ENCODE measurements at places on chromosomes 7 and 10.

GRCh38 chr10:50857579-50857978 lies 27.8 kb downstream of the A1CF start:
- H3K36me3 ChIP-seq: no peaks in the 10 kb centered on the region
- H3K4me1 ChIP-seq: no peaks in the 10 kb centered on the region
- no peak overlapping the region for H3K27ac ChIP-seq
- H3K27me3 ChIP-seq: no peaks in the 10 kb centered on the region
- DNase-seq: no peak
- H3K4me3 ChIP-seq: no peak overlapping the region

DNA sequence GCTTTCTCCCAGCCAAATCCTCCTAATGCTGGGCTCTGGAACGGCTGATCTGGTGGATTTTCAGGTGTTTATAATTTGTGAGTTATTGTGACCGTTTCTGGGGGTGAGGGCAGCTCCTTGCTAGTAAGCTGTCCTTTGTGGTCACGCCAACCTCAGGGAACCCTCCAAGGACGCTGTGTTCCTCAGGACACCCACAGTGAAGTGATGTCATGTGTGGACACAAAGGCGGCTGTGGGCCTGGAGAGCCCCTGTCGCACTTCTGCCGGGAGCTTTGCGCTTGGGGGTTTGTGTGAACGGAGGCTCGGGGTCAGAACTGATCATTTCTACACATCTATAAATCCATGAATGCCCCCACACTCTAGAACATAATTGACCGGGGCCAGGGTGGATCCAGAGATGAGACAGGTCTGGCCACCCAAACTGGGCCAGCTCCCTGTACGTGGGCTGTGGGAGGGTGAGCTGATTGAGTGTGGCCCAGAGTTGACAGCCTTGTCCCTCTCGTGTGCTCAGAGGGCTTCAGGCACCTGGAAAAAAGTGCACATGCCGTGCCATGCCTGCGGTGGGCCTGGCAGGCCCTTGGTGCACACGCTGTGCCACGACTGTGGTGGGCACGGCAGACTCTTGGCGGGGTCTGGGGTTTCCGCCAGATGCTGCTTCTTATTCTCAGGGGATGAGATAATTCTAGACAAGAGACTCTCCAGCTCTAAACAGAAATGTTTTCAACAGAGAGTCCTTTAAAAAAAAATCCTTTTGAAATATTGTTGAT lies 130.2 kb downstream of the VIPR2 start:
- H3K4me3 ChIP-seq: no peak overlapping the region
- H3K4me1 ChIP-seq: peaks cover 29% of the 10 kb centered on the region
- H3K27ac ChIP-seq: peak overlapping the region; percentile 40

DNA sequence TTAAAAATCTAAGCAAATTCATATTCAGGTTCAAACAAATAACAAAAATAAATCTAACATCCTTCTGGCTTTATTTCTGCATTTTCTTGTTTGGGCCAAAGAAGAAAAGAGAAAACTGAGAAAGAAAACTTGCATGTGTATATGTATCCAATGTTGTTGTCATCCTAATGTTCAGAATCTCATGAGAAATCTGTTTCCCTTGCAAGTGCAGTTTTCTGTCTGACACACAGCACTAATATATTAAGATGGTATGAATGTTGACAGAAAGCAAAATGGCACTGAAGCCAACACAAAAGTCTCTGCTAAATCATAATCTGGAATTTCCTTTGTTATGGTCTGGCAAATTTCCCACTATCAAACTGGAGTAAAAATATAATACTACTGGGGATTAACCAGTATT lies 235.9 kb downstream of the HGF start:
- no peak overlapping the region for H3K4me3 ChIP-seq
- no peaks in the 10 kb centered on the region for H3K4me1 ChIP-seq
- H3K27ac ChIP-seq: no peak overlapping the region
- H3K36me3 ChIP-seq: no peaks in the 10 kb centered on the region
- no peaks in the 10 kb centered on the region for H3K27me3 ChIP-seq
- DNase-seq: no peak

DNA sequence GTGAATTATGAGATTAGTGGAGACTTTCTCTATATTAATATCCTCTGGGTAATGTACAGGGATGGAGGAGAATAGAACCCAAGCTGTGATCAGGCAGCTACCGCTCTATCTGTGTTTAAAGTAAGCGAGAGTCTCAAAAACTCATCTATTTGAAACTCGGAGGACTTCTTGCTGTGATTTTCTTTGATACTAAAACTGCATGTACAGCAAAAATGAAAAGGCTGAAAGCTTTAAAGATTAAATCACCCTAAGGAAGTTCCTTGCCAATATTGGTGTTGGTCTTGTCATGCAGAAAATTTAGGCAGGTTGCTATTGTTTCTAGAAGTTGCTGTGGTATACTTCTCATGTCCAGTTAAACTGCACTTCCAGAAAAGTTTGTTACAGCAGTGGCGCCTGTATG lies 110.8 kb downstream of the DNAH11 start:
- H3K4me1 ChIP-seq: no peaks in the 10 kb centered on the region
- H3K27ac ChIP-seq: no peak overlapping the region
- H3K27me3 ChIP-seq: no peaks in the 10 kb centered on the region
- no peak overlapping the region for H3K4me3 ChIP-seq

GRCh38 chr10:12427276-12427675 lies 77.9 kb downstream of the CAMK1D start:
- no peaks in the 10 kb centered on the region for H3K4me1 ChIP-seq
- no peak for DNase-seq
- no peak overlapping the region for H3K4me3 ChIP-seq
- H3K27me3 ChIP-seq: no peaks in the 10 kb centered on the region
- H3K36me3 ChIP-seq: no peaks in the 10 kb centered on the region
